ENCODE measurements at places on chromosomes 4 and X.

GRCh38 chr4:188372829-188373228 lies 233.6 kb downstream of the TRIML1 start:
- DNase-seq, result no peak

- no peak for DNase-seq
Measured at GRCh38 chr4:148693913-148694649, 251.9 kb upstream of the NR3C2 start.

DNA sequence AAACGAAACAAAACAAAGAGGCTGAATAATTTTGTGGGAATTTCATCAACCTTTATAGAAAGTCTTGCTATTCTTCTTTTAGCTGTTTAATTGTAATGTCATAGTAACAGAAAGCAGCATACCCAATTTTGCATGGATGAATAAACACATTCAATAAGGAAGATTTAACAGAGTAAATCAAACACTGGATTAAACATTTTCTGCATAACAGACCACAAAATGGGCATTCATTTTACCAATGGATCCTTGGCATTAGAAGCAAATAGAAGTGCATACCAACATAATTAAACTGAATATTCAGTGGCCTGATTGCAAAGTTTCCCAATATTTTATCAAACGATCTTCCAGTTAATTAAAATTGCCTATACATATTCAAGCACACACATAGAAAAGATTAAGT lies 4.4 kb upstream of the CHM start:
- DNase-seq, result no peak

DNA sequence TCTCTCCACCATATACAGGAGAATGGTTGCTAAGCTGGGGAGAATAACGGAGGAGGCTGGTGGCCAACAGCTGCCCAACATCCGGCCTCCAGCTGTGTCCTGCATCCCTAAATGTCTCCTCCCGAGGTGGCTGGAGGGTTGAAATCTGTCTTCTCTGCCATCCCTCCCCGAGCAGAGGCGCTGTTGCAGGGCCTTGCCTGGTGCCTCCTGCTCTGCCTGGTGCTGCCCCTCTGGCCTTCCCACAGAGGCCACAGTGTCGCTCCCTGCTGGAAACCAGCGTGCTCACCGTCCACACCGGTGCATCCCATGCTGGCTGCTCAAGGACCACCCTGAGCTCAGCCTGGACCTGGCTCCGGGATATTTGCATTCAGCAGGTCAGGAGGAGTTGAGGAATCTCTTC lies 115.2 kb downstream of the ENPP6 start:
- no peak for DNase-seq

DNA sequence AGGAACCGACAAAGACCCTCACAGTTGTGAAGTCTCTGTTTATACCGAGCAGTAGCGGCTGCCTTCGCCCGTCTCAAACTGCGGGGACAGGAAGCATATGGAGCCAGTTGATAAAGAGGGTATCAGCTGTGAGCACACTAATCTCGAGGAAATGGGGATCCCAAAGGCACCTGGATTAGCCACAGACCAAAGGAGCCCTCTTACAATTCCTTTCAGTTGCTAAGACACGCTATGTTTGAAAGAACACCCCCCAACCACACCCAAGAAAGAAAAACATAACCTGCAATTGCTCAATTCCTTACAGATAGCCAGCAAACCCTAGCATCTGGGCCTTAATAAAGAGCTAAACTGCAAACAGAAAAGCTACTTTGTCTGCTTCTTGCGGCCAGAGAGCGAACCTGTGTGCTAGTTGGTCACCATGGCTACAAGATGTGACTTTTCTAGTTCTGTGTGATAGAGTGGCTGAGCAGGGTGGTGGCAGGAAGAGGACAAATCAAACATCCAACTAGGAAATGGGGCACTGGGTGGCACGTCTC lies 23.3 kb upstream of the CHRNA9 start:
- no peak for DNase-seq

DNA sequence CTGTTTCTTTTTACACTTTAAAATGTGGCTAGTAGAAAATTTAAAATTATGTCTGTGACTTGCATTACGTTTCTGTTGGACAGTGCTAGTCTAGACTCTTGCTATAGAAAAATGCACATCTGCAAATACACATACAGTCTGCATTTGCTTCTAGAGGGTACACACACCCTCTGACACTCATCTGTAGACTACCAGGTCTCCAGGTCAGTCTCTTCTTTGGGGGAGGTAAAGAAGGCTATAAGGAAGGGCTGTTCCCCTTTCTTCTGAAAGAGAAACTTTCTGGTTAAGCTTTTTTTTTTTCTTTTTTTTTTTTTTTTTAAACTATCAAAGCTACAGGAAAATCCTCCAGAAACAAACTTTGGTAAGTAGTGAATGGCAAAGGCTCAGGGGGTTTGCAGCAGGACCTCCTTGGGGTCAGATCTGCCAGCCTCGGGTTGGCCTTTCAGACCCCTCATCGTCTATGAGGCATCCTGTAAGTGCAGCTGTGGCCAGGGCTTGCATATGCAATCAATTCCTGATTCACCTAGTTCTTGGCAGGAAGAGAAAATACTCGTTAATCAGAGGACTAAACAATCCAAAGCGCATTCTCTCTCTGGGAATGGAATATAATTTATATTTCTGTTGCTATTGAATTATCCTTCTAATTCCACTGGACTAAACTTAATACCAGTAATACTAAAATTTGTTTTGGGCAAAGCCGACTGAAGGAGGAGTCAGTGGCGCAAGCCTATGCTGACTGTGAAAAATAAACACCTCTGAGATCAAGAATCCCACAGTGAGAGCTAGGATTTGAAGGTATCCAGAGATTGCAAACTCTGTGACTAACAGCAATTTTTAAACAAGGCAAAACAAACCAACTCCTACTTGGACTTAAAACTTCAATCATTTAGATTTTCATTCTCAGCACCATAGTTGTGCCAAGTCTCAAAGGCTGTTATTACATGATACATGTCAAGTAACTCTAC lies 109.3 kb upstream of the TBC1D9 start:
- DNase-seq, result no peak

DNA sequence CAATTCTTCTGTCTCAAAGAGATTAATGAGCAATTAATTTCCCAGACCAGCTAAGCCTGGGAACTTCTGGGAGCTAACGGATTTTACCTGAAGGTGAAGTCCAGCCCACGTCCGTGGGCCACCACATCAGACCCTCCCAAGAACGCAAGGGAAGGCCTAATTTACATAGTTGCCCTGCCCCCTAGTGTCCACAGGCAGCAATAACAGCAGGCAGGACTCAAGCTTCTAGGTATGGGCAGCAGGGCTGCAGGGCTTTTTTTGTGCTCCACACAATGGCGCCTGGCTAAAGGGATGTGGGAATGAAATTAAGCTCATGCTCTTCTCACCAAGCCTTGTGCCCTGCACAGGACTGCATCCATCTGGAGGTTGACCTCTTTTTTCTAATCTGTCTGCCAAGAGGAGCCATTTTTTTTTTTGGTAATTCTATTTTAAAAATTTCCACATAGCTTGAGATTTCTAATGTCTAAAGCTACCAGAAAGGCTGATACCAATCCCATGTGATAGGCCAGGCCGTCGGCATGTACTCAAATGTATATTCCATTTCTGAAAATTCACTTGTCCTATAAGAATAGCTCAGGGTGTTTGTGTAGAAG lies 111.9 kb upstream of the TMEM164 start:
- no peak for DNase-seq

GRCh38 chr4:85734424-85734831 lies 259.5 kb downstream of the ARHGAP24 start:
- no peak for DNase-seq
